Activated naive CD4-positive, alpha-beta T cell treated with anti-CD3 and anti-CD28 coated beads, Interleukin-2, amount 50 U/mL, for 72 hours (primary cell): ENCODE measurements at places on chromosomes 7 and 10. TPM values are rescaled to one million over a fixed set of nuclear protein-coding genes. Genes with fewer than 3 reads are reported as not detected.

Gene SPDYE16
- total RNA-seq: 0.10 TPM

DNA sequence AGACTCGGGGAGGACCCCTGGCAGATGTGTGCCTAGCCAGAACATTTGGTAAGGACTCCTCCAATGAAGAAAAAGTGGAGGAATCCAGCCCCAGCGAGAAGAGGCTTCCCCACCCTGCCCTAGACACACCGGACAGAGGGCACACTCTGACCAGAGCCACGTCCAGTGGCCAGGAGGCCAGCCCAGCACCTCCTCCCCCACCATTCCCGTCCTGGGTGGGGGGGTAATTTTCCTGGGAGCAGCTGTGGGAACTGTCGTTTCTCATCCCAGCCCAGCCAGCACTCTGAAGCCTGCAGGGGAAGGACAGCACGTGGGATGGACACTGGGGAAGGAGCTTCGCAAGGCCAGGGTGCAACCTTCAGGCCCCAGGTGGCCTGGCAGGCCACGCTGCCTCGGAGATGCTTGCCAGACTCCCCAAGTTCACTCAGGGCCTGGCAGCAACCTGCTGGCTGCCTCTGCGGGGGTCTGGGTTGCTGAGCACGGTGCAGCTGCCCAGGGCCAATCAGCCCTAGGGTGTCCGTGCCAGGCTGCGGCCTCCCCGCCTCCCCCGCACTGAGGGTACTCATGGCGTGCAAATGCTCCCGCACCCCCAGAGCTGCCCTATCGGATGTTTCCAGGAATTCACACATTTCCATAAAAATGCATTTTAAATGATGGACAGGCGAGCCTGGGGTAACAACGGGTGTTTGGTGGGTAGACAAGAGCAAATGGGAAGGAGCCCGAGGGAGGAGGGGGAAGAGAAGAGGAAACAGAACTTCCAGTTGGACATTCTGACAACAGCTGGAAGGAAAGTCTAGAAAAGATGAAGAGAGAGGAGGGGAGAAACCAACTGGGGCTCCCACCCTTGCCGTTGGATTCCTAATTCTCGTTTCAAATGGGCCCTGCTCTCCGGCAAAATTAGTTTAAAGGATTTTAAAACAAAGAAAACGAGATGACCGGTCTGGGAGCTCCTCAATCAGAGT, 1.9 kb upstream of the EN2 start:
- DNase-seq: no peak

DNA sequence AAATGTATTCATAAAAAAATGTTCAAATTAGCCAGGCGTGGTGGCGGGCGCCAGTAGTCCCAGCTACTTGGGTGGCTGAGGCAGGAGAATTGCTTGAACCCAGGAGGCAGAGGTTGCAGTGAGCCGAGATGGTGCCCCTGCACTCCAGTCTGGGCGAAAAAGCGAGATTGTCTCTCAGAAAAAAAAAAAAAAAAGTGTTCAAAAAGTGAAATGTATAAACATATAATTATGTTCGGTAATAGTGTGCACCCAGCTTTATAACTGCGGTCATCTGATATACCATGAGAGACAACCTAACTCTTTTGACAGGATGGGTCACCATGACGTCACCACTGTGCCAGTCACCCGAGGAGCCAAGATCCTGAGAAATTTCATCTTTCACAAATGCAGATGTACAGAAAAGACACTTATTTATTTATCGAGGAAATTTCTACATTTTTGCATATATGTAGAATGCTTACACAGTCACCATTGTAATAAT, 594 bp upstream of the RP9 start:
- no peak for DNase-seq

DNA sequence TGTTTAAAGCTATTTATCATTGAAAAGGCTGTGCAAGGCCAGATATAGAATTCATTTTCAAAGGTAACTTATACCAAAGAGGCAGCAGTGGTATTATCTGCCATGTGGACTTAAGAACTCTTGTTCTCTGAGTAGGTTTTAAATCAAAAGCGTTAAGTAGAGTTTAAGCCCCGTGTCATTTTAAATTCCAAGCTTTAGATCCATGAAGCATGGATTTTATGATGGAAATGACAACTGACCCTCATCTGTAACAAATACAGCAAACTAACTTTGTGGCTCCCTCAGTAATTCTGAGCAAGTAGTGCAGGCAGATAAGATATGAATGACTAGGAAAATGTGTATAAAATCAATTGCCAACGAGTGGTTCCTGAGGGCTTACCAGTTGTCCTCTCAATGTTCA, 247.0 kb downstream of the WDR11 start:
- no peak for DNase-seq

GRCh38 chr7:85806321-85806720, 619.5 kb upstream of the SEMA3D start:
- no peak for DNase-seq

- DNase-seq: no peak
These were observed 174.9 kb downstream of the MGMT start for GRCh38 chr10:129641982-129642381.
